ENCODE measurements at places on chromosomes 6 and 20. TPM values are rescaled to one million over a fixed set of nuclear protein-coding genes. Genes with fewer than 3 reads are reported as not detected.

The HTR1B gene
- not detected for total RNA-seq

The WFDC10B gene
- not detected for total RNA-seq

The XKR7 gene
- total RNA-seq: not detected

The SCRT2 gene
- total RNA-seq: not detected

The COL21A1 gene
- total RNA-seq: not detected

The TPX2 gene
- 0.89 TPM for total RNA-seq

The SCGN gene
- not detected for total RNA-seq

The CENPQ gene
- total RNA-seq: 0.14 TPM

The KCNK16 gene
- total RNA-seq: not detected

The YTHDF1 gene
- 43.7 TPM for total RNA-seq

DNA sequence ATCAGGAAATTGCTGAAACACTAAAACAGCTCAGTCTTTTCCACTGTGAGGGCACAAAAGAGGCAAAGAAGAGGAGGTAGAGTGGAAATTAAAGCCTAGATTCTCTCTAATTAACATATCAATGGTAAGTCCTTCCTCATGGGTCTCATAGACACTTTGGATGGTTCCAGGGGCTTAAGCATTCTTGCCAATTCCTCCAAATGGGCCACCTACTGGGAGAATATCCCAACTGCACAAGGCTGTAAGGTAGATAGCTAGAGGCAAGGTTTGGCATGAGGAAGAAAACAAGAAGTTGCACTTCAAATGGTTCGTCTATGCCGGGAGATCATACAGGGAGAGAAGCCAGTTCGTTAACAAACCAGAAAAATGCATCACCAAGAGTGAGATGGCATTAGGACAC is 107.6 kb upstream of the KHDRBS2 start:
- no peak overlapping the region for H3K27ac ChIP-seq
- H3K27me3 ChIP-seq: no peaks in the 10 kb centered on the region
- DNase-seq: no peak
- H3K4me3 ChIP-seq: no peak overlapping the region

DNA sequence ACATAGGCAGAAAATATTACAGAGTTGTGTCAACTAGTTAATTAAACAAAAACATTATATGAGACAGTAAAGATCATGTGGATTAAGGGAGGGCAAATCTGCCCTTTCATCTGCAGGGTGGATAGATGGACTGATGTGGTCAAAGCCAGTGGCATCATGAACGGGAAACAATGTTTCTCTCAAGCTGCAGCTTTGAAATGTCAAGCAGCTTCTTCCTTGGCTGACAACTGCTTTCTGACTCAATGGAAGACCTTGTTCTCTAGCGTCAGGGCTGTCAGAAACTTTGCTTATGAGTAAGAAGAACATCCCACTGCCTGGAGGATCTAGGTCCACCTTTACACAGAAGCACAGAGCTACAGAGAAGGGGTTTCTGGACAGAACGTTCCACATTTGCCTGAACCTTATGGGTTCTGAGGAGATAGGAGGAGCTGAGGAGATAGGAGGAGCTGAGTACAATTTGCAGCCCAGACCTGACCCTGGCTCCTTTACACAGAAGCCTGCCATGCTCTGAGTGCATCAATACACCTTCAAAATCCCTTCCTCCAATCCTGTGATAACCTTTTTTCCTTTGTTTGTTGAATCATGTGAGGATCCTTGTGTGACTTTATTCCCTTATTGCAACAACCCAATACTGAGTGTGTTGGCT is 6.1 kb downstream of the CST5 start:
- no peak for DNase-seq
- H3K27ac ChIP-seq: no peak overlapping the region
- no peaks in the 10 kb centered on the region for H3K36me3 ChIP-seq

- H3K36me3 ChIP-seq: no peaks in the 10 kb centered on the region
- no peaks in the 10 kb centered on the region for H3K4me1 ChIP-seq
- no peak overlapping the region for H3K4me3 ChIP-seq
- no peak for DNase-seq
- H3K27me3 ChIP-seq: no peaks in the 10 kb centered on the region
Measured at GRCh38 chr6:99287523-99287922, 62.0 kb downstream of the FAXC start.

DNA sequence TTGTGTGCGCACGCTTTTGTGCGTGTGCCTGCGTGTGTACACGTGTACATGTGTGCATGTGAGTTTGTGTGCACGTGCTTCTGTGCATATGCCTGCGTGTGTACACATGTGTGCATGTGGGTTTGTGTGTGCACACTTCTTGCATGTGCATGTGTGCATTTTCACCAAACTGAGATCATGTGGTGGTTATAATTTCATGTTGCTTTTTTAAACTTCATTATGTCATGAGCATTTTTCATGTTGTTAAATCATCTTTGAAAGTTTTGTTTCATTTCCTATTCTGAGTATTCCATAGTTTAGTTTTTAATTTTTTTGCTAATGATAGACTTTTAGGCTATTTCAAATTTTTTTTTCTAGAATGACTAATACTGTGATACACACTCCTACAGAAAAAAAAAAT is 6.4 kb upstream of the CST3 start:
- no peak overlapping the region for H3K4me3 ChIP-seq
- DNase-seq: no peak
- no peak overlapping the region for H3K27ac ChIP-seq
- H3K27me3 ChIP-seq: no peaks in the 10 kb centered on the region

DNA sequence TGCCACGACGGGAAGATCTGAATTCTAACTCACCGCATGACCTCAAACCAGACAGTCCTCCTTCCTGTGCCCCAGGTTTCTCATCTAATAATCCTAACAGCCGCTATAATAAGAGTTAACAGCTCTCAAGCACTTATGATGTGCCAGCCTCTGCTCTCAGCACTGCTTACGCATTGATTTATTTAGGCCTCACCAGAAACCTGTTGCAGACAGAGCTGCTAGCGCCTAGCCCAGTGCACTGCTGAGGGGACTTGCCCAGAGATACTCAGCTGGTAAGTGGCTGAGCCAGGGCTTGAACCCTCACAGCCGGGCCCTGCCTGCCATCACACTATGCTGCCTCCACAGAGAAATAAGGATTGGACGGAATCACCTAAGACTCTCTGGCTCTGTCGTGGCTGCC is 37.7 kb downstream of the GRM4 start:
- H3K27ac ChIP-seq: no peak overlapping the region
- no peaks in the 10 kb centered on the region for H3K36me3 ChIP-seq
- peaks cover 8% of the 10 kb centered on the region for H3K27me3 ChIP-seq

GRCh38 chr20:37853823-37854375 is 49.0 kb upstream of the VSTM2L start:
- H3K27ac ChIP-seq: no peak overlapping the region
- DNase-seq: no peak
- H3K36me3 ChIP-seq: peaks cover 21% of the 10 kb centered on the region
- H3K4me3 ChIP-seq: no peak overlapping the region
- no peaks in the 10 kb centered on the region for H3K27me3 ChIP-seq

- no peaks in the 10 kb centered on the region for H3K27me3 ChIP-seq
- H3K36me3 ChIP-seq: no peaks in the 10 kb centered on the region
- no peak overlapping the region for H3K4me3 ChIP-seq
- H3K4me1 ChIP-seq: no peaks in the 10 kb centered on the region
- no peak for DNase-seq
- H3K27ac ChIP-seq: no peak overlapping the region
Measured at GRCh38 chr6:168147205-168147738, 68.3 kb upstream of the FRMD1 start.

GRCh38 chr6:154956771-154957522 is 38.2 kb upstream of the TIAM2 start:
- no peak for DNase-seq
- H3K27me3 ChIP-seq: no peaks in the 10 kb centered on the region
- H3K36me3 ChIP-seq: peaks cover 6% of the 10 kb centered on the region
- no peak overlapping the region for H3K4me3 ChIP-seq
- H3K4me1 ChIP-seq: peaks cover 10% of the 10 kb centered on the region

DNA sequence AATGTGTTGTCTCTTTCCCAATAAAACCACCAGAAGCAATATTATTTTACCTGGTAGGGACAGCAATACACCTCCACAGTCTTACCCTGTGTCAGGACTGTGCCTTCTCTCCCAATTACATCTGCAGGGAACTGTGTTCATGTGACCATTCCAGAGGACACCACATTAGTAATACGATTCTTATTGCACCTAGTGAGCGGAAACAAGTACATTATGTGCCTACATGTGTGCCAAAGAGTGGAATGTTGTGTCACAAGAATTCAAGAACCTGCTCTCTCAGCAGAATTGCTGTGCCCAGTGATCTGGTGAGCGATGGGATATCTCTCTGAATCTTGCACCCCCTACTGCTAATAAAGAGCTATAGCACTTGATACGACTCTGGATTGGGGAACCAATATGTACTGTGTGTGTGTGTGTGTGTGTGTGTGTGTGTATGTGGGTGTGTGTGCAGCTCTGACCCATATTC is 57.4 kb upstream of the FOXC1 start:
- H3K27me3 ChIP-seq: no peaks in the 10 kb centered on the region
- H3K4me1 ChIP-seq: peaks cover 15% of the 10 kb centered on the region
- H3K36me3 ChIP-seq: no peaks in the 10 kb centered on the region
- no peak overlapping the region for H3K4me3 ChIP-seq
- no peak for DNase-seq

DNA sequence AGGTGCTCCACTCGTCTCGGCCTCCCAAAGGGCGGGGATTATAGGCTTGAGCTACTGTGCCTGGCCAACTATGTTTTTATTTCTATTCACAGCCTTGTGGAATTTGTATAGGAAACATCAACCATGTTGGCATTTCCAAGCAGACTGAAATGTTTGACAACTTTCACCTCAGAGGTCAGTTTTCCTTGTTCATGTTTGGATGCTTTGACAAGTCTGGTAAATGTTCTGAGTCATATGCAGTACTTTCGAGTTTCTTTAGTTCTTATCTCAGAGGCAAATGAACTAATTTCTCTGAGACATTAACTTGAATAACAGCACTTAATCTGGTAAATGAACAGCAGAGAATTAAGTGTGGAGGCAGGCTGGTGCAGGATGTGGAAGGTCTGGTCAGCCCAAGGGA is 373.4 kb upstream of the SYNCRIP start:
- no peak overlapping the region for H3K4me3 ChIP-seq
- H3K36me3 ChIP-seq: no peaks in the 10 kb centered on the region
- DNase-seq: no peak
- no peaks in the 10 kb centered on the region for H3K27me3 ChIP-seq

- H3K4me1 ChIP-seq: no peaks in the 10 kb centered on the region
- no peak overlapping the region for H3K27ac ChIP-seq
- H3K4me3 ChIP-seq: no peak overlapping the region
Measured at GRCh38 chr6:35163836-35164235, 22.7 kb upstream of the TCP11 start.

DNA sequence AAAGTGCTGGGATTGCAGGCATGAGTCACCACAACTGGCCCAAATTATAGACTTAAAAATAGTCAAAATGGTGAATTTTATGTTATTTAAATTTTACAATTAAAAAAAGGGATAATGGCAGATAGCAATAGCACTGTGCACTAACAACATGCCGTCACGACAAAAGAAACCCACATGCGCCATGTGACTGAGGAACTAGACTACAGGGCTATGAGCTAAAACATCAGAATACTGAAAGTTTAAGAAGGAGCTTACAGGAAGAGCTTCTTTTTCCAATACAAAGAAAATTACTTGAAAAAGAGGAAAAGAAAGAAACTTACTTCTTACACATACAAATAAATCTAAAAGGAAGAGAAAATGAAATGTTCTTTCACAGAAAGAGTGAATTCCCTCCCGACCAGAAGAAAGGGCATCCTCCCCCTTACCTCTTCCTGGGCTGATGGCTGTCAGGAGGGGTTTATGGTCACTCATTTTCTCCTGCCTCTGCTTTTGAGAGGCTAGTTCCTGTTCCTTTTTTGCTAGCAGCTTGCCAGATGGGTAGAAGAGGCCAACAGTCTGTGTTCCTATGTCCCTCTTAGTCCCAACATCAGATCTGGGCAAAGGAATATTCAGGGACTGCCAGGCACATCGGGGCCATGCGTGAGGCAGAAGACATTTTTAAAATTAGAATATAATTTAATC is 54.5 kb downstream of the DZANK1 start:
- no peak overlapping the region for H3K4me3 ChIP-seq
- no peak overlapping the region for H3K27ac ChIP-seq
- no peaks in the 10 kb centered on the region for H3K27me3 ChIP-seq
- DNase-seq: no peak
- no peaks in the 10 kb centered on the region for H3K4me1 ChIP-seq
- no peaks in the 10 kb centered on the region for H3K36me3 ChIP-seq

DNA sequence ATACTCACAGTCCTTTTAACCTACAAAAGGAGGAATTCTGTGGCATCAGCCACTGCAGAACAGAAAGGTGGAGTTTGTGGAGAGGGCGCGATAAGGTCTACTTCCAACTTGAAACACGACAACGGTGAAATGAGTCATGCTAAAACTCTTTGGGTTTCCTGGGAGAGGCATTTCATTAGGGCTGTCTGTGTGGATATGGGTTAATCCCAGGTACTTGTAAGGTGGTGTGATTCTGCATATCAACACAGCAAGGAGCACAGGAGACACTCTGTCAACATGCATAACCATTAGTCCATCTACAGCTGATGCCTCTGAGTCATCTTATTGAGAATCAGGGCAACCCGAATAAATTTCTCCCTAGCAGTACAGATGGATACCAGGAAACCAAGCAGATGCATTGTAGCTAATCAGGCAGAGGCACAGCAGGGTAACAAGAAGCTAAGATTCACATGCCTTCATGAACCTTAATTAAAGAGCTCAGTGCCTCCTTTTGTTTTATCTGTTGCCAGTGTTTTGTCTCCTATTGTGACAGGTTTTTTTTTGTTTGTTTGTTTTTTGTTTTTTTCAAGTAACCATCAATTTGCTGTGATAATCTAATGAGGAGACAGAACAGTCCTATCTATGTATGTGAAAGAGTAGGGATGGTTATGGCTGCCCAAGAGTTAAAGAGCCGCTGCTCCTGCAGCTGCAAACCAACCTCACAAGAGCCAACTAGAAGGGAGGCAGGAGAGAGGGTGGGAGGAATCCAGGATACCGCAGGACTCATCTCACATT is 315.8 kb upstream of the SOX4 start:
- H3K36me3 ChIP-seq: no peaks in the 10 kb centered on the region
- H3K27ac ChIP-seq: no peak overlapping the region
- H3K4me1 ChIP-seq: no peaks in the 10 kb centered on the region
- DNase-seq: no peak

- H3K4me3 ChIP-seq: no peak overlapping the region
- no peak for DNase-seq
- H3K27ac ChIP-seq: no peak overlapping the region
- H3K27me3 ChIP-seq: peaks cover 5% of the 10 kb centered on the region
Measured at GRCh38 chr6:105431226-105431625, 28.3 kb upstream of the PREP start.

GRCh38 chr6:155717374-155717773 is 261.7 kb upstream of the NOX3 start:
- no peak overlapping the region for H3K4me3 ChIP-seq
- no peak for DNase-seq
- H3K27ac ChIP-seq: no peak overlapping the region
